ENCODE measurements at places on chromosomes 6 and 20. TPM values are rescaled to one million over a fixed set of nuclear protein-coding genes. Genes with fewer than 3 reads are reported as not detected.

The TCFL5 gene
- 6.2 TPM for total RNA-seq

The BPIFB2 gene
- not detected for total RNA-seq

The CASS4 gene
- total RNA-seq: 2.7 TPM

The MATN4 gene
- 0.32 TPM for total RNA-seq

The CDH4 gene
- total RNA-seq: not detected

The IRF4 gene
- 662 TPM for total RNA-seq

The PTK6 gene
- 0.15 TPM for total RNA-seq

The LEMD2 gene
- total RNA-seq: 45.6 TPM

The COL19A1 gene
- 0.30 TPM for total RNA-seq

The KHDC1L gene
- 0.31 TPM for total RNA-seq

The C4A gene
- 3.7 TPM for total RNA-seq

The SIGLEC1 gene
- total RNA-seq: not detected

The C20orf144 gene
- total RNA-seq: 0.32 TPM

The NFATC2 gene
- total RNA-seq: 45.2 TPM

The MYL9 gene
- 0.19 TPM for total RNA-seq

The SYNDIG1 gene
- not detected for total RNA-seq

The DOK5 gene
- total RNA-seq: 4.7 TPM

The PPP1R16B gene
- 164 TPM for total RNA-seq

The NR2E1 gene
- not detected for total RNA-seq

The GLP1R gene
- 0.15 TPM for total RNA-seq

The RNASET2 gene
- total RNA-seq: 21.9 TPM

The C6orf118 gene
- not detected for total RNA-seq

The CLPSL2 gene
- not detected for total RNA-seq
